ENCODE measurements at places on chromosomes 2 and 18.

DNA sequence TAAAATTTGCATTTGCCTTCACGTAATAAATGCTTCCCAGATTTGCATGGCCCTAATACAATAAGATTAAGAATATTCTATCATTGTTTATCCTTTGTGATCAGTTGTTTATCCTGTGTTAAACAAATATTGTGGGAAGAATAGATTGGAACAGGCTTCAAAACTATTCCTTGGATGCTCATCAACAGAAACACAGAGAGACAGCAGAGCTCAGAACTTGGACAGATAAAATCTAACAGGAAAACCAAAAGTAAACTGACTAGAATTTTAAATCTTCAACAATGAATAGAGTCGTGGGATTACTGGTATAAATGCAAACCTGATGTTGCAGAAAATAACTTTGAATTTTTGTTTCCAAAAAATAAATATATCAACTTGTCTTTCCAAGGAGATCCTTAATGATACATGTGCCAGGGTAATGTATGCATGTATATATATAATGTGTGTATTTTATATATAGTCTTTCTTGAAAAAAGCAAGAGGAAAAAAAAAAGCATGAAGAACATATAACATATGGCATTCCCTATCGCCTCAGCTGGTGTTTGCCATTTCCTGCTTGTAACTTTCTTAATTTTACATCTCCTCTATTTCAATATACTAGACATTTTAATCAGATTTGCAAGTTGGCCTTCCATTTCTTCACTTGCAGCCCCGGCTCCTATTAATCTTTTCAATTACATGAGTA, 59.9 kb upstream of the TANK start:
- no peak for DNase-seq

GRCh38 chr2:69801745-69802290, 27.6 kb upstream of the GMCL1 start:
- peak; percentile 35 for DNase-seq

GRCh38 chr18:75438891-75439290, 11.4 kb upstream of the SMIM21 start:
- no peak for DNase-seq

- no peak for DNase-seq
Measured at GRCh38 chr2:9006368-9006767, 2.9 kb upstream of the MBOAT2 start.

GRCh38 chr2:79453918-79454317, 58.9 kb upstream of the CTNNA2 start:
- DNase-seq, result no peak

- no peak for DNase-seq
Measured at GRCh38 chr2:237546876-237547395, 19.4 kb upstream of the PRLH start.

GRCh38 chr18:55818284-55818683, 230.3 kb upstream of the TCF4 start:
- DNase-seq, result no peak

DNA sequence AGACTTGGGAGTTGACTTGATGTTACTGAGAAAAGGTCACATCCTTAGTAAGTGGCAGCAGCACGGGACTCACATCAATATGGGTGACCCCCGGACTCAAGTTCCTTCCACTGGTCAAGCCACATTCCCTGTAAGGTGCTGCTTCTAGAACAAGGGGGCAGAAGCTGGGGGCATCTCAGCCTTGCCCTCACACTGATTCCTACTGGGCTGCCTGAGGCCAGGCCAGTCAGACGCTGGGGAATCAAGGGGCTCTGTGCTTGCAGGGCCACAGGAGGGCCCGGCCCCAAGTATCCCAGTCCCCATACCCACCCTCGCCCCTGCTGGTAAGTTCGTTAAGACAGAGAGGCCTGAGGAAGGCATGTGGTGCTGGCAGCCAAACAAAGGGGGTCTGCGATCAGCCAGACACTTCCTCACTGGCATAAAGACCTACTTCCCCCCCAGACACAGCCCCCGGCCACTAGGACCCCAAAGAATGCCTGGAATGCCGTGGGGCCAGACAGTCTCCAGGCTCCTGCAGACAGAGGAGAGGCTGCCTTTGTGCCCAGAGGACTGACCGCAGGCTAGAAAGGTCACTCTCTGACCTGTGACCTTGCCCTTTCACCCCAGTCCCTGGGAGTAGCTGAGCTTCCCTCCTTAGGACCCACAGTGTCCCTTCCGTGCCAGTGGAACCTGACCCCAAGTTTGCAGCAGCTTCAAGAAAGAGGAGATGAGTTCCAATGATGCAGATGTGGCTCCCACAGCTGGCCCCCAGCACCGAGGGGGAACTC, 83.6 kb downstream of the HS1BP3 start:
- DNase-seq, result no peak

DNA sequence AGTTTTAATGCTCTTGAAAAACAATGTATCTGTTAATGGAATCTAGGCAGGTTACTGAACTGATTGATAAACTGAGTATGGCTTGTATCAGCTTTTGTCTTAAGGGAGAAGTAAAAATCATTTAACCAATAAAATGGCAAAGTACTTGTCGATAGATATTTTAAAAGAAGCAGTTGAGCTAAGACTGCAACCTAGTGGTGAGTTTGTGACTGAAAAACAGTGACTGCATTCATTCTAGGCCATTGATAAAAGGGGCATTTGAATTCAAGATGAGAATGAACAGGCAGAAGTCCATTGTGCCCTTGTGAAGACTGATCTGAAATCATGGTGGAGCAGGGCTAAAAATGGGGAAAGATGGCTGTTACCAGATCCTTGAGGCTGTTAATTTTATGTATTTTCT, 59.4 kb upstream of the MSTN start:
- no peak for DNase-seq

DNA sequence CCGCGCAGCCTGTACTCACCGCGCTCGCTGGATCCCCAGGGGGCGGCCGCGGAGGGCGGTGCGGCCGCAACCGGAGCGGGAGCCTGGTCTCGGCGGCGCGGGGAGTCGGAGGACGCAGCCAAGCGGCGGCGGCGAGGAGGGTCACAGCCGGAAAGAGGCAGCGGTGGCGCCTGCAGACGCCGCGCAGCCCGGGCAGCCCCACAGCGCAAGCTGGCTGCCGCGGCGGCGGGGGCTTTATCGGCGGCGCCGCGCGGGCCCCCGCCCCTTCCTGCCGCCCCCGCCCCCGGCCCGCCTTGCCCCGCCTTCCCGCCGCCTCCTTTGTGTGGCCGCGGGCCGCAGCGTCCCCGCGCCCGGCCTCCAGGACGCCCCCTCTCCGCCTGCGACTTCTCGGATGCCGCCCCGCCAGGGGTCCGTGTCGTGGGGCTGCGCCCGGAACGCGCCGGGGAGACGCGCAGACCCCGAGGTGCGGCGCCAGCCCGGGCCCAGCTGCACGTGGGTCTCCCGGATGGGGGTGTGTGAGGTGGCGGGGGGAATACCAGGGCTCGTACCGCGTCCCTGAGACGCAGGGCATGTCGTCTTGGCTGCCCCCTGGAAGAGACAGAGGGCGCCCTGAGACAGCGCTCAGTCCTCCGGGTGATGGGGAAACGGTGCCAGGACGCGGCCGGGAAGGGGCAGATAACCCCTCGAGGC, at the start of gene SERPINE2:
TSS of gene SERPINE2 (minus strand) at position 207 of the 690 bp plus-strand sequence. CDS start 37,386 bp downstream, outside the sequence.
- DNase-seq, result peak; percentile 56

- no peak for DNase-seq
Measured at GRCh38 chr18:51153659-51154371, 43.7 kb downstream of the MEX3C start.

GRCh38 chr2:197256547-197257170, 53.9 kb downstream of the ANKRD44 start:
- no peak for DNase-seq

GRCh38 chr2:152558158-152558984, 158.9 kb downstream of the PRPF40A start:
- DNase-seq, result no peak

GRCh38 chr2:95347681-95348608, 50.8 kb downstream of the KCNIP3 start:
- no peak for DNase-seq

- DNase-seq, result no peak
Measured at GRCh38 chr2:106080959-106081358, 113.1 kb downstream of the UXS1 start.

DNA sequence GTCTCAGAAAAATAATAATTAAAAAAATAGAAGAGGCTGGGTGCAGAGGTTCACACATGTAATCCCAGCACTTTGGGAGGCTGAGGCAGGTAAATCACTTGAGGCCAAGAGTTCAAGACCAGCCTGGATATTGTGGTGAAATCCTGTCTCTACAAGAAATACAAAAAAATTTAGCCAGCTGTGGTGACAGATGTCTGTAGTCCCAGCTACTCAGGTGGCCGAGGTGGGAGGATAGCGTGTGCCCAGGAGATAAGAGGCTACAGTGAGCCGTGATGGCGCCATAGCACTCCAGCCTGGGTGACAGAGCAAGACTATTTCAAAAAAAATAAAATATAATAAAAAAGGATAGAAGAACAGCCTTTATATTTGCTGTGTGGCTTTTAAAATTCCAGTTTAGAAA, 35.9 kb downstream of the SMC6 start:
- DNase-seq, result no peak

DNA sequence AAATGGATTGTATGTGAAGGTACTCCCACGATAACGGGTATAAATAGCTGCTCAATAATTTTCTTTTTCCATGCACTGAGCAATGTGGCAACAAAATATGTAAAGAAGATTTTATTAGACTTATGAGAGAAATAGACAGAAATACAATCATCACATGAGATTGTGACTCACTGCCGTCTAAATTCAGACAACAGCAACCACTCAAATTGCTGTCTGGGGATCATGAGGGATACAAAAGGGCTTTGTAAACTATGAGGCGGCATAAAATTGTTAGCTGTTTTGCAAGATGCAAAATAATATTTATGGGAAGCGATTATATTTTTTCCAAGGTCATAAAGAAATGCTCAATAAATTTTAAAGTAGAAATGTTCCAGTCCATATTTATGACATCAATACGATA, 259.1 kb upstream of the AGAP1 start:
- no peak for DNase-seq

- no peak for DNase-seq
Measured at GRCh38 chr18:69936191-69936558, 11.5 kb downstream of the CD226 start.

- no peak for DNase-seq
Measured at GRCh38 chr2:11154016-11154922, 998 bp upstream of the SLC66A3 start.

DNA sequence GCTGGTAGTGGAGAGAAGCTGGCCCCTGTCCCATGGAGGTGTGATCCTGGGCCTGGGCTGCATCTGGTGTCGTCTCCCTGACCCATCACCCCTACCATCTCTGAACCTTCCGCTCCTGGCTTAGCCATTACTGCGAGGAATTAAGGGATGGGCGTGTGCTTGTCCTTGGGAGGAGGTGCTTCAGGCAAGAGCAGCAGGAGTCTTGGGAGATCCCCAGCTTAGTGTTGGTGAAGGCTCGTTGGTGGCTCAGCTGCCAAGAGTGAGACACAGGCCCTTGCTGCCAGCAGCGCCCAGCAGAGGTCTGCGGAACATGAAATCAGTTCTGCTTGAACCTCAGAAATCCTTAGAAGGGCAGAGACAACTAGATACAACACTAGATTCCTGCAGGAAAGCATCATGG, 59.9 kb upstream of the TGFA start:
- no peak for DNase-seq

- DNase-seq, result no peak
Measured at GRCh38 chr2:66443979-66444861, 9.3 kb downstream of the MEIS1 start.

DNA sequence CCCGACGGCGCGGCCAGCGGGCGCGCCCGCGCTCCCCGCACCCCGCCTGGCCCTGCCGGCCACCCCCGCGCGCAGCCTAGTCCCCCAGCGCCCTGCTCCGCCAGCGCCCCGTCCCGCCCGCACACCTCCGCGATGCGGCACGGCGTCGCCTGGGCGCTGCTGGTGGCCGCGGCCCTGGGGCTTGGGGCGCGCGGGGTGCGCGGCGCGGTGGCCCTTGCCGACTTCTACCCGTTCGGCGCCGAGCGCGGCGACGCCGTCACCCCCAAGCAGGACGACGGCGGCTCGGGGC, 232 bp downstream of the SNED1 start:
- DNase-seq, result no peak

DNA sequence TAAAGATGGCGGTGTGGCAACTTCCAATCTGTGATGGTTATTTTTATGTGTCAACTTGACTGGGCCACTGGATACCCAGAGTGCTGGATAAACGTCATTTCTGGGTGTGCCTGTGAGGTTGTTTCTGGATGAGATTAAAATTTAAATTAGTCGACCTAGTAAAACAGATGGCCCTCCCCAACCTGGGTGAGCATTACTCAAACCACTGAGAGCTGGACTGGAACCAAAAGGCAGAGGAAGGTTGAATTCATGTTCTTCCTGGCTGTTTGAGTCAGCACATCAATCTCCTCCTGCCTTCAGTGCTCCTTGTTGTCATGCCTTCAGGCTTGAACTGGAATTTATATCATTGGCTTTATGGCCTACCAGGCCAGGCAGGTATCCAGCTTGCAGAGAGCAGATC, 190.8 kb upstream of the RGPD4 start:
- no peak for DNase-seq

- DNase-seq, result no peak
Measured at GRCh38 chr18:59551902-59552635, 145.2 kb downstream of the CCBE1 start.

- no peak for DNase-seq
Measured at GRCh38 chr2:199659207-199659606, 191.8 kb downstream of the FTCDNL1 start.

GRCh38 chr18:37182340-37183135, 353.6 kb downstream of the KIAA1328 start:
- DNase-seq, result no peak

DNA sequence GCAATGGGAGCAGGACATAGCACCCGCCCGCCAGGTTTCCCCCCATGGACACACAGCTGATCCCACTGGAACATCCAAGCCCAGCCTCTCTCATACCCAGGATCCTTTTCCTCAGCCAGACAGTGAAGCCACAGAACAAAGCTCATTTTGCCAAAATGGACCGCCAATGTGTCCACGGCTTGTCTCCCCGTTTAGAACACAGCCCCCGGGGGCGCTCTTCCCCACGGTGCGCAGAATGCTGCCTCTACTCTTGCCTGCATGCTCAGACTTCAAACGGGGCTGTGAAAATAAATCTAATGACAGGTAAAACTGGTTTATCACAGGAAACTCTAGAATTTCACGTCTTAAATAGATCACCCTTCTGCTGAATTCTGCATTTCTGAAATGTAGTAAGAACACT, 548.5 kb upstream of the ID2 start:
- DNase-seq, result no peak

DNA sequence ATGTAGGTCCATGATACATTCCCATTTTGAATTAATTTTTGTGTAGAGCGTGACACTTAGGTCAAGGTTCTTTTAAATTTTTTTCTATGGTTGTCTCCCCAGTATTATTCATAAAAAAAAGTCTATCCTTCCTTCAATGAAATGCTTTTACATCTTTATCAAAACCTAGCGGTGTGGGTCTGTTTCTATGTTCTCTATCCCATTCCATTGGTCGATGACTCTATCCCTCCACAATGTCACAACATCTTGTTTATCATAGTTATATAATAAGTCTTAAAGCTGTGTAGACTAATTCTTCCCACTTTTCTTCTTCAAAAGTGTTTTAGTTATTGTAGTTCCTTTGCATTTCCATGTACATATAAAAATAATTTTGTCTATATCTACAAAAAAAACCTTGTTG, 47.2 kb upstream of the GPR17 start:
- no peak for DNase-seq

- no peak for DNase-seq
Measured at GRCh38 chr2:16644221-16644925, 21.3 kb downstream of the CYRIA start.

- DNase-seq, result no peak
Measured at GRCh38 chr2:195238379-195238778, 418.6 kb upstream of the SLC39A10 start.

GRCh38 chr2:191180276-191180675, 29.5 kb upstream of the STAT4 start:
- DNase-seq, result no peak

- no peak for DNase-seq
Measured at GRCh38 chr2:109508556-109508955, 105.2 kb downstream of the SEPTIN10 start.
